ENCODE measurements at places on chromosomes 12 and 14.

DNA sequence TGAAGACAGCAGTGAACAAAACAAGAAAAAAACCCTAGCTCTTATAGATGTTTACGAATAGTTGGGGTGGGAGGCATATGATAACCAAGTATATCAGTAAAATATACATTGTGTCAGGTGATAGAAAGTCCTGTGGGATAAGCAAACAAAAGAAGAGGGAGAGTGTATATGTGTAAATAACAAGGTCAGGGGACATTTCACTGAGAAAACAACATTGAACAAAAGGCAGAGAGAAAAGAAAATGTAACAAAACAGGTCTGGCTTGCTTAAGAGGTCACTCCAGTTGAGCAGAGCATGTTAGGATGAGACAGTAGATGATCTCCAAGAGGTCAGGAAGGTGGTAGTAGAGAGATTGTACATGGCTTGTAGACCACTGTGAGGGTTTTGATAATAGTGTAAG lies 304.1 kb downstream of the ACSS3 start:
- DNase-seq, result no peak

DNA sequence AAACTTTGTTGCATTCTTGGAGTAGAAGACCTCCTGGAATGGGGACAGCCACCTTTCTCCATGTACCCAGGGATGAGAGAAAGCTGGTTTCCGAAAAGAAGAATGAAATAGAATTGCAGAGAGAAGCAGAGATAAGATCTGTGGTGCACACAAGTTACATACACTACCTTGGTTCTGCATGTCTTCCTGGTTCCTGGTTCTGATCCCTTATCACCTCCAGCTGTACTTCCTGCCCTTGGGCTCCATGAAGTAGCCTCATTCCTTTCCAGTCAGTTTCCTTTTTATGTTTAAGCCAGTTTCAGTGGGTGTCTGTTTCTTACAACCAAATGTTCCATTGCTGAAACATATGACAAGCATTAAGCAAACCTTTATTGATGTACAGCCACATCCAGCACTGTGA lies 69.3 kb downstream of the FBXW8 start:
- no peak for DNase-seq

GRCh38 chr12:106147956-106148355 lies 9.2 kb upstream of the NUAK1 start:
- DNase-seq, result peak; percentile 95

GRCh38 chr12:32679920-32680237 lies 778 bp downstream of the DNM1L start:
- no peak for DNase-seq

DNA sequence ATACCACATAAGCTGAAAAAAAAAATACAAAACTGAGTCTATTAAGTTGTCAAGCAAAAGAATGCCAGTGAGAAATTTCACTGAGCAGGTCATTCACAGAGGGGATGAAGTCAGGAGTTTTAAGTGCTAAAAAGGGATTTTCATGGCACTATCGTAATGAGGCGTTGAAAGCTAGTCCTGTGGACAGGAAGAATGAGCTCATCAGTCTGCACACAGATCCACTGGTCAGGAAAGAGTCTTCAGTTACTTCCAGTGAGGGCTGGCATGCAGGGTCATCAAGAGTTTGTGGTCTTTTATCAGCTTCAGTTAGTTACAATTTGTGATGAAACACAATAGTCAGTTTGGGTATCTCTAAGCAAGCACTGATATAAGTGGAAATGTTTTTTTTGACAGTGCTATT lies 88.1 kb upstream of the WSCD2 start:
- DNase-seq, result no peak
